Left kidney (tissue), 8 donors: ENCODE measurements at places on chromosomes 3 and 15.
A peak's percentile ranks its signal among the peaks of the same experiment; 100 is the strongest.

- DNase-seq, result no peak
These were observed 8.8 kb downstream of the STARD9 start for GRCh38 chr15:42584031-42584765.

DNA sequence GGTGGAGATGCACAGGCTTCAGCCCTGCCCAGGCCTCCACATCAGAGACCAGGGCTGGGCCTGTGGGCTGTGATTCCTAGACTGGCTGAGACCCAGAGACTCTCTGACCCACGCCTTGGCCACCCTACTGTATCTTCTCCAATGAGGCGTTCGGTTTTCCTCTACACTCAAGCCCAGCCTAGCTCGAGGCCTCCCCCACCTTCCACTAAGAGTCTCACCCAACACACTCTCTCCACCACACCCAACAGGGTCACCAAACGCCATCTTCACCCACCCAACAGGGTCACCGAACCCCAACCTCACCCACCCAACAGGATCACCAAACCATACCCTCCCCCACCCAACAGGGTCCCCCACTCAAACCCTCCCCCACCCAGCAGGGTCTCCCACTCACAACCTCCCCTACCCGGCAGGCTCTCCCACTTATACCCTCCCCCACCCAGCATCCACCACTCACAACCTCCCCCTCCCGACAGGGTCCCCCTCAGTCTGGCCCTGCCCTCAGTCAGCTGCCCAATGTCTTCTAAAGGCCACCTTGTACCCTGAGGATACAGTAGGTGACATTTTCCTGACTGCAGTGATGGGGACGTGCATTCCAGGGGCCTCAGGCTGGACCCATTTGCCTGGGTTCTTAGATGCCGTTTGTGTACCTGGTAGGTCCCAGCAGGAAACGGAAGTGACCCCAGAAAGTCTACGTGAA, 20.4 kb downstream of the CFAP100 start:
- DNase-seq, result no peak

DNA sequence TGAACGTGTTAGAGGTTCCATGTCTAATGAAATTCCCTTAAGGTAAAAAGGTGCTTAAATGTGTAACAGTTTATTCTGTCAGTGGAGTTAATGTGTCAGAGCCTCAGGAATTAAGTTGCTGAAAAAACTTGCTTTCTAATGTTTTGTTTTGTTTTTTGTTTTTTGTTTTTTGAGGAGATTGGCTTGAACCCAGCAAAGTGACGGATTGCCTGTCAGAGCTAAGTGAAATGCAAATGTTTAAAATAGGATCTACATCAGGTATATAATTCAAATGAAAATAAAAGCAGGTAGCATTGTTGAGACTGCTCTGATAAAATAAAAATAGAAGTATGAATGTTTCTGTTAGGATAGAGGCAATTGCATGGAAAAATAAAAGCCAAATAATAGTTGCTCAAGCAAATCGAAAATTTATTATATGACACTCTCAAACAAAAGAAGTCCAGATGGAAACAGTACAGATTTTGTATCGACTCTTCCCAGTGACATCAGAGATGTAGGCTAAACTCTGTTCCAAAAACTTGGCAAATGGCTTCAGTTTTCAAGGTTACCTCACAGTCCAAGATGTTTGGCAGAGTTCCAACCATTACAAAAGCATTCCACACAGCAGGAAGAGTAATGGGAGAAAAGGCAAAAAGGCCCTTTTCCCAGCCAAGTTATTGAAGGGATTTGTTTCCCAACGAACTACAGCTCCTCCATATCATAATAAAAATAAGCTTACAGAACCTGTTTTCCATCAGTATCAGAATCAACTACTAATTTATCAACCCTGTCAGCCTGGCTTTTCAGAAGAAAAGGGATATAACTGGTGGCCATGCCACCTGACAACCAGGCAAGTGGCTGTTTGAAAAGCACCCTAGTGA, 291.0 kb downstream of the TBL1XR1 start:
- peak; percentile 70 for DNase-seq

- no peak for DNase-seq
These were observed 28.9 kb upstream of the GP9 start for GRCh38 chr3:129031476-129032215.

- DNase-seq, result no peak
These were observed 12.9 kb downstream of the POLG start for GRCh38 chr15:89321521-89322410.

GRCh38 chr15:23764716-23765115, 77.6 kb upstream of the NDN start:
- DNase-seq, result no peak

DNA sequence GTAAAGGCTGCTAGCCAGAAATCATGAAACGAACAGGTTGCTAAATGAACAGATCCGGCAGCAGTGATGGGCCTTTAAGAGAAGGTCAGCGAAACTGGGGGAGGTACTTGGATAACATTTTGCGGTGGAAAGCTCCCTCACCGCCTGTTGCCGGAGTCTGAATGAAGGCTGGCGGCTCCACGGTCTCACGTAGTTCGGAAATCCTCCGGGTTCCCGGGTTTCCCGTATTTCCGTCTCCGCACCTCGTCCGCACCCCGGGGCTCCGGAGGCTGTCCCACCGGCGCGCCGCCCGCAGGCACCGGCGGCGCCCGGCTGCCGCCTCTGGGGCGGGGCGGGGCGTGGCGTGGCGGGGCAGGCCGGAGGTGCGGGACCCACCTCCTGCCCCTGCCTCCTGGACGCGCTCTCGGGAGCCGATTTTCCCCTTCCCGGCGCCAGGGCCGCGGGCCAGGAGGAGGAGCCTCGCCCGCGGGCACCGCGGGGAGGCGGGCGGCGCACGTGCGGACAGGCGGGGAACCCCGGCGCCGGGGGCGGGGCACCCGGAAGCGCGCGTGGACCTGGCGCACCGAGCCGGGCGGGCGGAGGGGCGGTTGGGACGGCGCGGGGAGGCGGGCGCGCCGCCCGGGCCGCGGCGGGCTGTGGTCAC, at the start of gene ZDHHC23:
Gene ZDHHC23 (plus strand): TSS at position 642 of the 643 bp plus-strand sequence. CDS start 790 bp downstream, outside the sequence.
- peak; percentile 35 for DNase-seq

DNA sequence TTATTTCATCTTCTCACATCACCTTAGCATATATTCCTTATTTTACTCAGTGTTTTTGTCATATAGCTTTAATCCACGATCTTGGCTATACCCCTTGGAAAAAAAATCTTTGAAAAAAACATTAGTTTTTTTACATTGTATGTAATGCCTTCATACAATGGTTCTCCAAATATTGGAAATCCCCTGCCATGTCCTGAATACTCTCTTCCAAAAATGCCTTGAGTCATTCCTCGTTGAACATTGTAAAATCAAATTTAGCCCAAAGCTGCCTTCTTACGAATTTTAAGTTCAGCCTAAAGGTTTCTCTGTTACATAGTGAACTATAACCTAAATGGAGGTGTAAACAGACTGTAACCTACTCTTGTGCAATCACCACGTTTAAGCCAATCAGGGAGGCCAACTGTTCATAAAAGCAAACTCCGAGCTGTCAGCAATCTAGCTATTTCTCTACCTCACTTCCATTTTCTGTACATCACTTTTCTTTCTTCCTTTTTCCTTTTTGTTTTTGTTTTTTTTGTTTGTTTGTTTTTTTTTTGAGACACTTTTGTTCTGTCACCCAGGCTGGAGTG, 140.1 kb downstream of the ANXA2 start:
- DNase-seq, result no peak

DNA sequence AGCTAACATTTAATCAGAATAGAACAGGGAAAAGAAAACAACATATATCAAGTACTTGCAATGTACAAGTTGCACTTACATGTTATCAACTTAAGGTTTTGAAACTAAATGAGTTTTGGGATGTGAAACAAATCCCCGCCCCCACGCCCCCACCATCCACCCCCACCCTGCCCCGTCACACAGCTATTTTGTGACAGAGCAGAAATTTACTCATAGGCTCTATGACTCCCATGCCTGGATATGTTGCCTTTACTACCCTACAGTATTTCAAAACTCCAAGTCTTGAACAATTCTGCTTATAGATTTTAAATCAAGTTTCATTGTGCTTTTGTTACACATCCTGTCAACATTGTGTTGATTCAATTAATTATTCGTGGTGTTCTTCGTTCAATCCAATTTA, 18.1 kb upstream of the IL1RAP start:
- no peak for DNase-seq

DNA sequence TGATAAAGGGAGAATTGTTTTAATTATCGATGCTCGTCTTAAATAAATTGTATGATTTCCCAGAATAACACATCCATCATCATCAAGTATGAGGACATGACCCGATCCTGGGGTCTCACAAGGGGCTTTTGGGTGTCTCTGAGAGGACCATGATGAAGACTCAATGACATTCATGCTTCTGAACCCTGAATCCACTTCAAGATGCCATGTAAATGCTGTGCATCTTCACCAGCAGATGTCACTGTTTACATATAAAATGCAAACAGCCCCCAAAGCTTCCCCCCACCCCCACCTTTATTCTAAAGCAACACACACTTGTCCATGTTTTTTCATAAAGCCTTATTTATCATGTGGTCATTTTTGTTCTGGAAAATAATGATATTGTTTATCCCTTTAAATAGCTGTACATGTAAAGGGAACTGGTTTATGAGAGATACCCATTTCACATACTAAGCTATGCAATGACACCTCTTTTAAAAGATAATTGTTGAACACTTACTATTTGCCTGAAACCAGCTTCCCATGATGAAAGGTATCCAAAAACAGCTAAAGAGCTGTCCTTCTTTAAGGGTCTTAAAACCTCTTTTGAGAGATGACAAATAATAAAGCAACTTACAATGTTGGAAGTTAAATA, 69.7 kb upstream of the UBE3A start:
- DNase-seq, result peak; percentile 12

- no peak for DNase-seq
These were observed 84.5 kb upstream of the ATP10A start for GRCh38 chr15:25947323-25948314.

- no peak for DNase-seq
These were observed 869 bp downstream of the PLA1A start for GRCh38 chr3:119598410-119599098.

- DNase-seq, result no peak
These were observed 32.3 kb downstream of the CBLB start for GRCh38 chr3:105836533-105836932.

- no peak for DNase-seq
These were observed 26.8 kb upstream of the PCOLCE2 start for GRCh38 chr3:142915636-142916035.

DNA sequence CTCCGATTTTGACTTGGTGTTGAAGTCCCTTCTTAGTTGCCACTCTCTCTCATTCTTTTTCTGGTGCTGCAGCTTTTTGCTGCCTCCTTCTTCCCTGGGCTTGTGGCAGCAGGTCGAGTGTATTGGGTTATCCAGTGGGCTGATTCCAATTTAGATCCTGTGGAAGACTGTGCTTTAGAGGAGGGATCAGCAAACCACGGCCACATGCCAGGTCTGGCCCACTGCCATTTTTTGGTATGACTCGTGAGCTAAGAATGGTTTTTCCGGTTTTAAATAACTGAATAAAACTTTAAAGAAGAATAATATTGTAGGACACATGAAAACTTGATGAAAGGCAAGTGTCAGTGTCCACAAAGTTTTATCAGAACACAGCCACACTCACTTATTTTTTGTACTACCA, 330.5 kb downstream of the ROBO2 start:
- DNase-seq, result no peak

DNA sequence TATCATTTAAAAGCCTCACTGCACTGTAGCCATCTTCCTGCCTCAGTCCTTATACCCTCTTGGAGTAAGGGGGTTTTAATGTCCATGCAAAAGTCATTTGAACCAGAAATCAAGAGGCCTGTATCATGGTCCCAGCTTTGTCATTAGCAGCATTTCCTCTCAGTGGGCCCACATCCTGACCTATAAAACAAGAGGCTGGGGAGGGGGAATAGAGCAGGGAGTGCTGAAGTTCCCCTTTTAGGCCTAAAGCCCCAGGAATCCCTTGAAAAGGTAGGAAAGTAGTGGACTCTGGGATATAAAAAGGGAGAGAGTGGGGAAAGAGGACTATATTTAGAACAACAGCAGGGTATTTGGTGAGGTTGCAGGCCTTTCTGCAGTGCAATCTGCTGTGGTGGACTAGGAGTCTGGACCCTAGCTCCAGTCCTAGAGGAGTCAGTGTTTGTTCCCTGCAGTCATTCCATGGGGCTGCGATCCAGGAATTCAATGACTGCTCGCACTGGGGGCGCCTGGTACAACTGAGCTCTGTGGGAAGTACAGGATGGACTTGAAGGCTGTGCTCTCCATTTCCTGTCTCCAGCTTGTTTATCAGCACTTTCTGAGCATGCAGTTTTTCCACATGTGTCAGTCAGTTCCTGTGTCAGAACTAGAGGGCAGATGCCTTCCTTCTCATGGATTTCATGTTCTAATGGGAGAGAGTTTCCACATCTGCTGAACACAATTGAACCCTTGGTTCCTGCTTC, 46.8 kb downstream of the PDHB start:
- no peak for DNase-seq

- DNase-seq, result no peak
These were observed 72.8 kb upstream of the MYZAP start for GRCh38 chr15:57518779-57519405.

DNA sequence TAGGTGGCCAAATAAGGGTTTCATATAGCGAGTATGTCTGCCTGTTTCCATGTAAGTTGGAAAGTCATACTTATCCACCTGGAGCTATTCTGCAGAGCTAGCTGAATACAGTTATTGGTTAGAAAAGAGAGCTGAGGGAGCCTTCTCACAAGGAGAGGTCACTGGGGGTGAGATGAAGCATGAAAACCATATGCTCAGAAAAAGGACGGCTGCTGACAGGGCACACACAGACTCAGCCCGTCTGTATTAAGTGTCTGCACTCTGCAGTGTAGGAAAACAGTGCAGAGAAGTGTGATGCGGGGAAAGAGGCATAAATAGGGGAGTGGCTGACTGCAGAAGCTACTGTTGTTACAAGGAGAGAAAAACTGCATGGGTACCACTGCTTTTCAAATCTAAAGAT, 58.2 kb downstream of the C3orf70 start:
- no peak for DNase-seq

DNA sequence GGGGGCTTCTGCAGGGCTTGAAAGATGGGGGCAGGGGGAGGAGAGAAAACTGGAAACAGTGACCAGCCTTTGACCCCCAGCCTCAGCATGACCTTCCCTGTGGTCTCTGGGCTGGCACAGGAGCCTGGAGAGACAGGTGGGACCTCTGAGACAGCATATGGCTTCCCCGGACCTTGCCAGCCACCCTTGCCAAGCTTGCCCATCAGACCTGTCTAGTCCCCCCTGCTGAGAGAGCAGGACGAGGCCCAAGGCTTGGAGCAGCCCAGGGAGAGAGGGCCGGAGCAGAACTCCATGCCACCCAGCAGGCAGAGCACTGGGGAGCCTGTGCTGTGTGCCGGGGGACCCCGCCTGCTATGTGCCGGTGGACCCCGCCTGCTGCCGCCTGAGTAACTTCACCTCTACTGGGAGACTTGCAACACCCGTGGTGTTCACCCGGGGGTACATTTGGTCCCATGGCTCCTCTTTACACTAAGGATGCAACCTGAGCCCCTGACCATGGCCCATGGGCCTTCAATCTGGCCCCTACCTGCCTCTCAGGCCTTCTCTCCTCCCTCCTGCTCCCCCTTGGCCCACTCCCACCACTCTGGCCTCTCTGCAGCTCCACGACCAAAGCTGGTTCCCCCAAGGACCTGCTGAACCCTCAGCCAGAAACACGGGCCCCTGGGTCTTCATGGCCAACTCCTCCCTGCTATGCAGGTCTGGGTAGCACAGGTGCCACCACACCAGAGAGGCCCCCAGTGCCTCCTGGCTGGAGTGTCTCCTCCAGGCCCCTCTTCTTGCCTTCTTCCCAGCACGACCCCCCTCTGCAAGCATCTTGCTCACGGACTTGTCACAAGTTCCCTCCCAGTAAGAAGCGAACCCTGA, 21.1 kb upstream of the SLC41A3 start:
- no peak for DNase-seq
